ENCODE measurements at places on chromosomes 1 and 21.

DNA sequence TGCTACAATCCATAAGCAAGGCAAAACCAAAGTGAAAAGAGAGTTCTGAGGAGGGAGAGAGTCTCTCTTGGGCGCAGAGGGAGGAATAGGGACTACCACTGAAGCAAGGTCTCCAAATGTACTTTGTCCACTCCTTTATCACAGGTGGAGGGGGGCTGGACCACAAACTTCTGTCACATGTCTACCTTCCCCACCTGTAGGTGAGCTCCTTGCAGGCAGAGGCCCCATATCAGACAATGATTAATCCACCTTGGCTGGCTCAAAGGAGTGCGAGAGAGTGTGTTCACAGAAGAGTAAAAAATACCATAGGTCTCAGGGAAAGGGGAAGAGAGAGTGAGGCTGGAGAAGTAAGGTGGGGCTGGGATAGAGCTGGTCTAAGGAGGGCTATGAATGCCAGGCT, 4.5 kb downstream of the BEND5 start:
- no peak for DNase-seq

DNA sequence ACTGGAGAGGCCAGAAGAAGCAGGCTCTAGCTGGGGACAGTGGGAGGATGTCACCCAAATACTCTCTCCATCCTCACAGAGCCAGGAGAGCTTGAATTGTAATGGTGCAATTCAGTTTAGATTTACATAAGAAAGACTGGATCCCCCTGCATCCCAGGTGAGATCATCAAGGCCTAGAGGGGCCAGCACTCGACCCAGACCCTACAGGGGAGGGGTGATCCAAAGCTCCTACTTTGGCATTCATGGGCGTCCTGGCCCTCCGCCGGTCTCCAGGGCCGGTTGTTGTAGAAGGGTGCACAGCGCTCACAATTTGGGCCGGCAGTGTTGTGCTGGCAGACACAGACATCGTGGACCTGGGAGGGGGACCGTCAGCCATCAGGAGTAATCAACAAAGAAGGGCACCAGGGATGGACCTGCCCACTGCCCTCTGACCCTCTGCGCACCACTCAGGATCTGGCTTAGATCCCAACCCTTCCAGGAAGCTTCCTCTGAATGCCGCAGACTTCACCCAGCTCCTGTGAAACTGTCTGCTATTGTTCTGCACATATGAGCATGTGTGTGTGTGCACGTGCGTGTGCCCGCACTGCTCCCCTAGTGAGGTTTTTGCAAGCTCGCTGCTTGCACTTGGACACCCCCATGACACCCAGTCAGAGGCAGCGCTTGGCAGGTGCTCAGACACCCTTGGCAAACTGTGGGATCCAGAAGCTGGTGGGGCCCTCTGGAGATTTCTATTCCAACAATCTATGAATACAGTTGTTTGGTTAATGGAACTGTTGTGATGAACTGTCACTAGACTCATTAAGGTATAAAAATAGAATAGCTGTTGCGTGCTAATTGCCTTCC, 21.6 kb downstream of the LAMB3 start:
- no peak for DNase-seq

DNA sequence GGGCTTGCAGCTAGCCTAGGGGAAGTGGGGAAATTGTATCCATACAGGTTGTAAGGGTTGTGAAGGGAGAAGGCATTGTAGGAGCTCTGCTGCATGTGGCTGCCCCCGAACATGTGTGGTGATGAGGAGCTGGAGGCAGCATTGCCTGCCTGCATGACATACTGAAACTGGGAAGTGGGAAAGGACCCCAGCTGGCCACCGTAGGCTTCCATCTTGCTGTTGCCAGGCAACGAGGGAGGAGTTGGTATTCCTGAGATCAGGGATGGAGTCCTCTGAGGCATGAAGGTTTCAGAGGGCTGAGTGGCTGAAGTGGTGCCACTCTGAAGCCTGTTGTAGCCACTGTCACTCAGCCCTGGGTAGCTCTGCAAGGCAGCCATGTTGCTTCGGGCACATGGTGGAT, 103.2 kb downstream of the TBX15 start:
- no peak for DNase-seq

- DNase-seq: no peak
Observed at GRCh38 chr1:232445361-232446106, 184.4 kb downstream of the SIPA1L2 start.

DNA sequence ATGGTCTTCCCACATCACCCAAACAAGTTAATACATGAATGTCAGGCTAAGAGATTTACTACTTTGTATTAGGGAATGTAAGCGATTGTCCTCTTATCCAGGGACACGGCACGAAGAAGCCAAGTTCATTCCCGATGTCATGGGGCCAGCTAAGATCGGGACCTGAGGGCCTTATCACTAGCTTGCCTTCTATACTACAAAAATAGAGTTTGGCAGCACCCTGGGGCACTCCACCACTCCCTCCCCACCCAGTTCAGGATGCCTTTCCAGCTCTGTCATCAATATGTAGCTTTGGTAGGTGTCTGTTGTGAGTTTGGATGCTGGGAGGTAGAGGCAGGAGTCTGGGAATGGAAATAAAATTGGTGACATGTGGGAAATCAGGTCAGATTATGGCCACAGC, 197.5 kb downstream of the ATG4C start:
- DNase-seq: no peak

- no peak for DNase-seq
Observed at GRCh38 chr1:243841507-243841906, 8.5 kb downstream of the AKT3 start.

DNA sequence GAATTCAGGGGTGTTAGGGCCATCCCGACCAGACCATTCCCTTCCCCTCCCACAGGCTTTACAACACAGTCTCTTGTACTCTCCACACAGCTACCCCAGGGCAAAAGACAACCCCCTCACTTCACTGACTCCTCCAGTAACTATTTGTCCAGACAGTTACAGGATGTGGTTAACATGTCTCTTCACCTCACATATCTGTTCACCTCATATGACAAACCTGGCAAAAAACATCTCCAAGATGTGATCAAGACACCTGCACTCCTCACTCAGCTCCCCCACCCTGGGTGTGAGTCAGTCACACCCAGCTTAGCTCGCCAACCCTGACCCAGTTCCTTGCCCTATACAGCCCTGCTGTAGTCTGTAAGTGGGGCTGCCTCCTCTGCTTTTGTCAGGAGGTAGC, 490.5 kb upstream of the CHRM3 start:
- DNase-seq: no peak

GRCh38 chr1:115658646-115659045, 16.9 kb downstream of the VANGL1 start:
- DNase-seq: no peak

DNA sequence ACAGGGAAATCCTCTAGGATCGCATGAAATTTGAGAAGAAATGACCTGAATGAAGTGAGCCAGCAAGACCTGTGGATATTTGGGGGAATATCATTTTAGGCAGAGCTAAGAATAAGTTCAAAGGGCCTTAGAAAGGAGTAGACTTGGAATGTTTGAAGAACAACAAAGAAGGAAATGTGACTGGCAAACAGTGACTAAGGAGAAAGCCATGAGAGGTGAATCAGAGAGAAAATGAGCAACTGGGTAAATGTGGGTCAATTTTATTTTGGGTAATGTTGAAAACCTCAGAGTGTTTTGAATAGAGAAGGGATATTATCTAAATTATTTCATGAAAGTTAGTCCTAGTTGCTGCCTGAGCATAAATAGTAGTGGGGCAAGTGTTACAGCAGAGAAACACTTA, 672.8 kb downstream of the LMO4 start:
- DNase-seq: no peak

- no peak for DNase-seq
Observed at GRCh38 chr1:37734629-37735591, 30.0 kb downstream of the EPHA10 start.

GRCh38 chr1:225710804-225711203, 57.9 kb upstream of the ENAH start:
- no peak for DNase-seq

DNA sequence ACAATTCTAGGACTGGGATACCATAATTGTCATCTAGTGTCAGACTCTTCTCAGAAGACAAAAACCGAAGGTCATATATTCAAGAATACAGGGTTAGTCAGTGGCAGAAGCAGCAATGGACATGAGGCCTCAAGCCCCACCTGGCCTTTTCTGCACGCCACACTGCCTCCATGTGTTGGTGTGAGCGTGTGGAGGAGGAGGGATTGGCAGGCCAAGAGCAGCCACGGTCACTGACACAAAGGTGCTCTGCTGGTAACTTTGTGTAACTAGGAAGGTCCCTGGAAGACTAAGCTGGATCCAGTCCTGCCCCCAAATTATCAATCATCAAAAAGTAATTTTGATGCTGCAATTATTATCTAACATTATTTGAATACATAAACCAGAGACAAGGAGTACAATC, 34.9 kb downstream of the HSF2BP start:
- DNase-seq: no peak

GRCh38 chr1:17370618-17371017, 1.4 kb upstream of the PADI6 start:
- DNase-seq: no peak

GRCh38 chr1:183982172-183982963, 55.2 kb downstream of the COLGALT2 start:
- DNase-seq: no peak

DNA sequence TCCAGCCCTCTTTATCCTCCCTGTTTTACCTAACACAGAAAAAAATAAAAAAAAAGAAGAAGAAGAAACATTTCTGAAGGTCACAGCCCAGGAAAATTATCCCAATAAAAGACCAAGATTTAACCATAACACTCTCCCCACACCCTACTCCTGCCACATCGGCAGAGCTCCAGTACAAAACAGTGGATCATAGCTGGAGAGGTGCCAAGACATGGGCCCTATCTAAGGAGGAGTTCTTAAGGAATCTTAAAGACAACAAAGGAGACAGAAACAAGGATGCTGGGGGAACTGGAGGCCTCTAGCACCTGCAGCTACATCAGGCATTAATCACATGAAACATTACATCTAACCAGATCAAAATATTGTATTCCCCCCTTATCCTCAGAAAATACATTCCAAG, 432.8 kb downstream of the MATN1 start:
- DNase-seq: no peak

DNA sequence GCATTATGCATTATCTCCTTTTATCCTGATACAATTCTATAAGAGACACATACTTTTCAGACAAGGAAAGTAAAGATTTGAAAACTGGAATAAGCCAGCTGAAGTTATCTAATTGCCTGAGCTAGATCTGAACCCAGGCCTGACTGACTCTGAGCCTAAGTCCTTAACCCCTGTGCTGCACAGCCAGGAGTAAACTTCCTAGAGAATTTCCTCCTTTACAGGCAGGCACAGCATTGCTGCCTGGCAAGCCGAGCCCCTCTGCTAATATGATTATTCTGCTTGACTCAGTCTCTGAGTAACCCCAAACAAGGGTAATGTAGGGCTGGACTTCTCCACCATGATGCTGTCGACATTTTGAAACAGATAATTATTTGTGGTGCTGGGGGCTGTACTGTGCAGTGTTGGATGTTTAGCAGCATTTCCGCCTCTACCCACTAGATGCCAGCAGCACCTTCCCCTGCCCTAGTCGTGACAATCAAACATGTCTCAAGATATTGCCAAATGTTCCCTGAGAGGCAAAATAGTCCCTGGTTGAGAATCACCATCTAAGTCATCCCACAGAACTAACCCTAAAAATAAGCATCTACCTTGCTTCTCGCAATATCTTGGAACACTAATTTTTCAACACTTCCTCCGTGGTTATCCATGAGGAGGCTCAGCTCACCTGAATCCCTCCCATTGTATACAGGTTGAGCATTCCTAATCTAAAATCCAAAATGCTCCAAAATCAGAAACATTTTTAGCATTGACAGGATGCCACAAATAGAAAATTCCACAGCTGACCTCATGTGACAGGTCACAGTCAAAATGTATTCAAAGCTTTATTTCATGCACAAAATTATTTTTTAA, 18.5 kb downstream of the CAMK1G start:
- no peak for DNase-seq

GRCh38 chr1:55234016-55234415, 18.9 kb upstream of the USP24 start:
- no peak for DNase-seq

DNA sequence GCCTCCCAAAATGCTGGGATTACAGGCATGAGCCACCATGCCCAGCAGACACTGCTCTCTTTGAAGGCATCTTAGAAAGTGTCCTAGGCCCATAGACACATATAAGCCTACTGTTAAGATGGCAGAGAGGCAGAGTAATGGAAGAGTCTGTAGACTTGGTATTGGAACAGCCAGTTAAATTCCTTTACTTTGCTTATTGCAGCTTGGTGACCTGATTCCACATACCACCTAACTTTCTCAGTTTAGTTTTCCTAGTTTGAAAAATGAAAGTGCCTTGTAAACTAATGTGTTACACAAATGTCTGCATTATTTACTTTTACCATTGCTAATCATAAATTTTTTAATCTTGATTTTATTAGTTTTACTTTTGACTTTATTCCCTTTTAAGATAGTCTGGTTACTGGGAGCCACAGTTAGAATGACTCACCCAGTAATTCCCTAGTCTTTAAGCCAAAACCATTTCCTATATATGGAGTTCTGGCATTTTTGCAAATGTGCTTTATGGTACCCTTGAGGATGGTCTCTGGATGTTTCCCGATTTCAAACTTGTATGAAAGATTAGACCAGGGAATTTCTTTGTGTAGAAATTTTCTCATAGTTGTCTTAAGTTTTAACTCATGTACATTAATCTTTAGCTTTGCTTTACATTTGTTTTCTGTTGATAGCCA, 6.4 kb downstream of the SMAP2 start:
- no peak for DNase-seq

DNA sequence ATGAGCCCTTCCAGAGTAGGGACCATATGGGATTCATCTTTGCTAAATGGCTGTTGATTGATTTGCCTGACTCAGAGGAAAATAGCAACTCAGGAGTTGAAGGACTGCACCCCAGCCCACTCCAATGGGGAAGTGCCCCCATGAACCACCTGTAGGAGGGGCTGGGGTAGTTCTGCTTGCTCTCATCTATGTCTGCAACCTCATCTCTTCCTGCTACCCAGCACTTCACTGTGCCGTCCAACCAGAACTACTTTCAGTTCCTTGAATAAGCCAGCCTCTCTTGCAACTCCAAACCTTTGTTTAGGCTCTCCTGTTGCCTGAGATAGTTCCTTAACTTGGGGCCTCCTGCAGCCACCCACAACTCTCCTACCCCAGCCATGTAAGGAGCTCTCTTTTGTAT, 26.6 kb downstream of the BEND5 start:
- DNase-seq: no peak

GRCh38 chr1:180548686-180549317, 10.0 kb upstream of the OVAAL start:
- DNase-seq: no peak

- no peak for DNase-seq
Observed at GRCh38 chr1:29518183-29518835, 282.0 kb downstream of the PTPRU start.

DNA sequence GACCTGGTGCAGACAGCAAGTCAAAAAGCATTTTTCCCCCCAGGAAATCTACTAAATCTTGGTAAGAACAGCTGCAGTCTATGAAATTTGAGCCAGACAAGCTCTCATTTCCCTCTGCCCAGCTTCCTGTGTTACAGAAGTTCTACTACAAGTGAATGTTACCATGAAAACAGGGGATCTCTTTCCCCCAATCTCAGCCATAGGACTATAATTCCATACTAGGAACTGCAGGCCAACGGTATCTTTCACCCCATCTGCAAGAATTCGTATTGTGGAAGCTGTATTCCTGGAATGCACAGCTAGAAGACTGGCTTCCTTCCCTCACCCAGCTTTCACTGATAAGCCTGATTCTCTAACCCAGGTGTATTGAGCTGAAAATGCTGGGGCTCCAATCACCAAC, 1655.4 kb downstream of the BRINP3 start:
- no peak for DNase-seq

All from cortex of kidney (tissue), 1 donor.